ENCODE measurements at places on chromosomes 3 and 15. TPM values are rescaled to one million over a fixed set of nuclear protein-coding genes. Genes with fewer than 3 reads are reported as not detected.

The CYFIP1 gene
- 82.1 TPM for total RNA-seq

The SEMA5B gene
- 0.21 TPM for total RNA-seq

The ZNF654 gene
- 3.5 TPM for total RNA-seq

The ADGRG7 gene
- total RNA-seq: not detected

The GOLGA6L26 gene
- total RNA-seq: not detected

The ISLR gene
- total RNA-seq: 0.35 TPM

The APEH gene
- 70.4 TPM for total RNA-seq

The TMF1 gene
- 15.8 TPM for total RNA-seq

The RHOV gene
- total RNA-seq: 6.0 TPM

The UCN2 gene
- 9.8 TPM for total RNA-seq

The STAB1 gene
- 0.05 TPM for total RNA-seq

The DUOX1 gene
- total RNA-seq: not detected

The CCDC33 gene
- 7.3 TPM for total RNA-seq

The CPNE9 gene
- total RNA-seq: 0.14 TPM

The ITIH3 gene
- total RNA-seq: not detected

The DPP8 gene
- 19.9 TPM for total RNA-seq

The TM6SF1 gene
- total RNA-seq: not detected

The NEK10 gene
- 0.88 TPM for total RNA-seq

The CAV3 gene
- total RNA-seq: not detected

The STRC gene
- 0.06 TPM for total RNA-seq

The SERINC4 gene
- 0.08 TPM for total RNA-seq

The ALG1L2 gene
- total RNA-seq: not detected

The CFAP92 gene
- not detected for total RNA-seq

The TRIM71 gene
- total RNA-seq: not detected

The EPHA6 gene
- total RNA-seq: not detected

The LRRN1 gene
- not detected for total RNA-seq

The TGM5 gene
- not detected for total RNA-seq

The CAPN3 gene
- 0.32 TPM for total RNA-seq

The CHRM5 gene
- 0.02 TPM for total RNA-seq

The ISL2 gene
- 4.7 TPM for total RNA-seq

The SEMA3F gene
- 10.6 TPM for total RNA-seq

The CLDN16 gene
- not detected for total RNA-seq

The POPDC2 gene
- total RNA-seq: 0.25 TPM

The CD200R1 gene
- 0.14 TPM for total RNA-seq

The SHC4 gene
- total RNA-seq: 0.95 TPM

The GRK7 gene
- not detected for total RNA-seq

The MME gene
- total RNA-seq: not detected

The AMOTL2 gene
- total RNA-seq: 46.2 TPM

The EDC3 gene
- 18.9 TPM for total RNA-seq

The GOLGA8B gene
- total RNA-seq: 18.3 TPM

The ZNF80 gene
- total RNA-seq: not detected

The ANKUB1 gene
- total RNA-seq: 0.06 TPM

The MESP2 gene
- total RNA-seq: 0.54 TPM

The C2CD4A gene
- total RNA-seq: 0.05 TPM

The KIF23 gene
- 75.3 TPM for total RNA-seq

The PLSCR5 gene
- total RNA-seq: not detected

The SUCNR1 gene
- total RNA-seq: 0.05 TPM

The NANOGP8 gene
- not detected for total RNA-seq

The CERS3 gene
- total RNA-seq: not detected
